ENCODE measurements at places on chromosomes 12 and 14.

DNA sequence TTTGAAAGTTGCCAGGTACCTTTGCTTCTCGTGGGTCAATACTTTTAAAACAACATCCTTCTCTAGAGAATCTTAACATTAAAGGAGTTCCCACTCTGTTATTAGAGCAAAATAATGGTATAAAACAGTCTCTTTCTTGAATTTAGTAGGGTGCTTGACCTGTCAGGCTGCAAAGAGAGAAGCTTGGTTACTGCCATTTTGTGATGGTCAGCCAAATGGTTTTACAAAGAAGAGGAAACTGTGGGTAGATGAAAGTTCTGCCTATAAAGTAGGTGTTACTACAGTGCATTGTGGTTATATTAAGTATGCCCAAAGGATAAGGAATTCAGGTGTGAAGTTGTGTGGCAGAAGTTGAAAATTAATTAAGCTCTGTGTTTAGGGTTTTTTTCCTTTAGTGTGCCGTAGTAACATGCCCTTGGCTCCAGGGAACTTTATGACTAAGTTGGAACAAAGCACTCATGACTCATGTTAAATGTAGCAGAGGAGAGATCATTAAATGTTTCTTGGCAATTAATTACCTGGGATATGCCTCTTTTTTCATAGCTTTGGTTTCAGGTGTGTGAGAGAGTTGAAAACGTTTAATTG is 354.0 kb upstream of the KITLG start:
- DNase-seq, result no peak

DNA sequence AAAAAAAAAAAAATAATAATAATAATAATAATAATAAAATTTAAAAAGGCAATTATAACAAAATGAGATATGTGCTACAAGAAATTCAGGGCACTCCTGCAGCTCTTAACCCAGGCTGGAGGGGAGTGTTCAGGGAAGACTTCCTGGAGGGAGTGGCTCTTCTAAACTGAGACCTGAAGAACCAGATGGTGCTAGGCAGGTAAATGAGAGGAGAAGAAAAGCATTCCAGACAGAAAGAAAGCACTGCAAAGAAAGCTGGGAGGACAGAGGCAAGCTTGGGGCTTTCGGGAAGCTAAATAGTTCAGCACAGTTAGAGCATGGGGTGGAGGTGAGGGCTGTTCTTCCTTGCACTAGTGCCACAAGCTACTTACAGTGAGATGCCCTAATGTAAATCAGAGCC is 9.9 kb upstream of the SRSF9 start:
- DNase-seq, result no peak

DNA sequence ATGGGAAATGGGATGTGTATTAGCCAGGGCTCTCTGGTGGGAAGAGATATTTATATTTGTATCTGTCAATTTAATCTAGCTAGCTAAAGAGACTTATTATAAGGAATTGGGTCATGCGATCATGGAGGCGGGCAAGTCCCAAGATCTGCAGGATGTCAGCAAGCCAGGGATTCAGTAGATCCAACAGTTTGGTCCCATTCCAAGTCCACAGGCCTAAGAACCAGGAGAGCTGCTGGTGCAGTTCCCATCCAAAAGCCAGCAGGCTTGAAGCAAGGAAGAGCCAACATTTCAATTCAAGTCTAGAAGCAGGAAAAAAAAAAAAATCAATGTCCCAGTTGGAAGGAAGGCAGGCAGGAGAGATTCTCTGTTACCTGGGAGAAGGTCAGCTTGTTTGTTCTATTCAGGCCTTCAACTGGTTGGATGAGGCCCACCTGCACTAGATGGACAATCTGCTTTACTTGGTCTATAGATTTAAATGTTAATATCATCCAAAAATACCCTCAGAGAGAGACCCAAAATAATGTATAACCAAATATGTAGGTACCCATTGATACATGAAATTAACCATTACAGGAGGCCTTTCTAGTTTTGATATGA is 60.7 kb upstream of the BCAT1 start:
- no peak for DNase-seq

DNA sequence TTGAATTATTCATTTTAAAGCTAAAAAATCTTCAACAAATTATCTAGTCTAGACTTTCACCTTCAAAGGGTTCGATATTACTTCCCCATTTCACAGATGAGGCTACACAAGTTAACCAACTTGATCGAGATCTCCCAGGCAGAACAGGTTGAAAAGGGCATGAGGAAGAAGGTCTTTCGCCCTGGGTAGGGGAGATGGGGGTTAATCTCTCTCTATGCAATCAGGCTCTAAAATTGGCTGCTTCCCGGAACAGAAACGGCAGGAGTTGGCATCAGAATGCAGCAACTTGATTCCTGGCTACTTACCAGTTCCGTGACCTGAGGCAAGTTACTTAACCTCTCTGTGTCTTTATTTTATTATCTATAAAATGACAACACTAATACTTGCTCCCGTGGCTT is 2.4 kb upstream of the CISTR start:
- DNase-seq, result no peak

GRCh38 chr14:74963705-74964271 is 8.4 kb upstream of the PGF start:
- DNase-seq, result no peak

GRCh38 chr14:104342435-104343293 is 204.3 kb downstream of the KIF26A start:
- DNase-seq, result no peak

DNA sequence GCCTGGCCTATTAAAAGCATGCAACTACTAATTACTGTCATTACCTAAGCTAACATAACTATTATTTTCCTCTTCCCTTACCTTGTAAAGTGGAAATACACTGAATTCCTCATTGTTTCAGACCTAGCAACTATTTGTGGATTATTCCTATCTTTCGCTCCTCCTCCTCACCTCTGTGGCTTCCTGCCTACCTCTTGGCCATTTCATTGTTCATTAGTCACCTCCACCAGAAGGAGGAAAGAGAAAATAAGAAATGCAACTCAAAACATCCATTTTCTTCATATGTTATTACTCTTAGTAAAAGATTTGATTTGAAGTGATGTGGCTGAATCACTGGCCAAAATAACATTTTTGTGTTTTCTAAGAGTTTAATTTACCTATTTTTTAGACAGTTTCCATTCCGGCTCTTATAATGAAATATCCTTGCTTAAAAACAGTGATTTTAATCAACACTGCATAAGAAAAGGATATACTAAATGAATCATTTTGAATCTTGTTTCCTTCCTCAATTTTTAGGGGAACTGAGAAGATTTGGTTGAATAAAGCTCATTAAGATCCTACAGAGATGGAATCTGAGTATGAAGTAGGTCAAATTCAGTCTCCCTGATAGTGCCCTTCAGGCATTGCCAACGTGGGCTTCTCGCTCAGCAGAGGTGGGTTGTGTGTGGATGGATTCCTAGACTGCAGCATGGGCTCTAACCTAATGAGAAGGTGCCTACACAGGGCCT is 27.6 kb upstream of the ARHGAP5 start:
- DNase-seq, result no peak

- DNase-seq, result no peak
Measured at GRCh38 chr12:114400925-114401324, 5.0 kb downstream of the TBX5 start.

GRCh38 chr12:4443616-4444015 is 2.0 kb downstream of the FGF6 start:
- DNase-seq, result no peak

- DNase-seq, result no peak
Measured at GRCh38 chr12:62605981-62606380, 139.4 kb downstream of the MON2 start.

Data from T-helper 1 cell (primary cell).